ENCODE measurements at places on chromosomes 3 and 15.

GRCh38 chr3:58038675-58039292, 30.6 kb downstream of the FLNB start:
- DNase-seq: no peak

DNA sequence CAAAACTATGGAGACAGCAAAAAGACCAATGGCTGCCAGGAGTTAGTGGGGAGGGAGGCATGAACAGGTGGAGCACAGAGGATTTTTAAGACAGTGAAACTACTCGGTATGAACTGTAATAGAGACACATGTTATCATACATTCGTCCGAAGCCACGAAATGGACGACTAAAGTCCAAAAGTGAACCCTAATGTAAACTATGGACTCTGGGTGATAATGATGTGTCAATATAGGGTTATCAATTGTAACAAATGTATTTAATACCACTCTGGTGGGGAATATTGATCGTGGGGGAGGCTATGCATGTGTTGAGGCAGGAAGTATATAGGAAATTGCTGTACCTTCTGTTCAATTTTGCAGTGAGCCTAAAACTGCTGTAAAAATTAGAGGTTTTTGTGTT, 107.0 kb downstream of the CPN2 start:
- no peak for DNase-seq

- DNase-seq: no peak
Measured at GRCh38 chr3:110267304-110267845, 804.2 kb upstream of the NECTIN3 start.

GRCh38 chr3:188531210-188531609, 377.3 kb downstream of the LPP start:
- DNase-seq: no peak

- DNase-seq: no peak
Measured at GRCh38 chr3:136671921-136672320, 80.3 kb downstream of the STAG1 start.

DNA sequence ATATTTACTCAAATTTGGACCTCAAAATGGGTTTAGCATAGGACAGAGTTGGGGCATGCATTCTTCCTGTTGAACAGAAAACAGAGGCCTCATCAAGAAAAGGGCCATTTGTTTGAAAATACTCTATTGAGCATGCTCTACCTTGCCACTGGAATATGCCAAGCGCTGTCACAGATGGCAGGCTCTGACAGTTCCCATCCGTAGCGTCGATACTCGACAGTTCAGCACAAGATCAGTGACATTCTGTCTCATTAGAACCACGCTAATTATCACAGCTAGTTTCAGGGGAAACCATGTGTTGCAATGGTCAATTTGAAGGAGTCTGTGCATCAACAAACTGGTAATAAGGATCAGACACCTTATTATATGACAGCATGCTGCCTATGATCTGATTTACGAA, 54.5 kb downstream of the SATB1 start:
- no peak for DNase-seq
